Mesothelial cell of epicardium (in vitro differentiated cells): ENCODE measurements at places on chromosomes 1 and 21. TPM values are rescaled to one million over a fixed set of nuclear protein-coding genes. Genes with fewer than 3 reads are reported as not detected.

DNA sequence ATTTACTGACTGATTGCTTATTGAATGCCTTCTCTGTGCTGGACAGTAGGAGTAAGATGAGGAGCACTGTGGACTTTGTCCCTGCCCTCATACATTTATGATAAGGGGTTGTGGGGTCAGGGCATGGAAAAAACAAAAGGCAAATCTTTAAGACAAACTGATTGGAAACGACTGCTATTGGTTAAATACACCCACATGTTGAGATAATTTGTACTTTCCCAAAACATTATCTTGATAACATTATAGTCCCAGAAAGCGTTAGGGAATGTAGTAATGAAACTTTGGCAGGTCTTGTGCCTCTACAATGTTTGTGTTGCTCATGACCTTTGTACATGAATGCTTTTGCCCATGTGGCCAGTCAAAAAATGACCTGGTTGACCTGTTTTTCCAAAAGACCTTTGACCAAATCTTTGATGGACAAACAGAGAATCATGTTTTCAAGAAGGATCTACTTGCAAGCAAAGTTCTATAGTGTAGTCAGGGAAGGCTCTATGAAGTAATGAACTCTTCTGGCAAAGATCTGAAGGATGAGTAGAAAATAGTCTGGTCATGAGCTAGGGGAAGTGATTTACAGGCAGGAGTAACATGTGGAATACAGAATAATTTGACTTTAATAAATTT lies 50.9 kb downstream of the LEPR start:
- DNase-seq, result no peak

DNA sequence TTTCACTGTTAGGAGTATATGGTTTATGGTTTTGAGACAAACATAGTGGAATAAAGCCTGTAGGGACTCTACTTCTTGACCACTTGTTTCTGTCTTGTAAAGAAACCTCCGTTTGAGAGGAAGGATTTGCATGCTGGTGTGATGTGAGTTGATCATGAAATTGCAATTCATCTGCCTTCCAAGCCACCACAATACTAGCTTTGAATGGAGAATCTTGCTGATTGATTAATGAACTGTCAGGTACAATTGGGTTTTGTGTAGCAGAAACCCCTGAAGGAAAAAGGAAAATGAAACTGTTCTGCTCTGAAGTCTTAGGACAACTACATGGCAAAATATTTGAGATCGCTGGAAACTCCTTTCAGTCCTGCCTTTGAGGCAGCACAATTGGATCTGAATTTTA lies 90.7 kb downstream of the VPS13D start:
- DNase-seq, result no peak

Gene ZNF697
- 20.3 to 21.8 TPM (median 20.6 TPM) in 3 replicates for total RNA-seq

GRCh38 chr1:247175458-247175857 lies 3.6 kb upstream of the ZNF124 start:
- DNase-seq, result no peak

DNA sequence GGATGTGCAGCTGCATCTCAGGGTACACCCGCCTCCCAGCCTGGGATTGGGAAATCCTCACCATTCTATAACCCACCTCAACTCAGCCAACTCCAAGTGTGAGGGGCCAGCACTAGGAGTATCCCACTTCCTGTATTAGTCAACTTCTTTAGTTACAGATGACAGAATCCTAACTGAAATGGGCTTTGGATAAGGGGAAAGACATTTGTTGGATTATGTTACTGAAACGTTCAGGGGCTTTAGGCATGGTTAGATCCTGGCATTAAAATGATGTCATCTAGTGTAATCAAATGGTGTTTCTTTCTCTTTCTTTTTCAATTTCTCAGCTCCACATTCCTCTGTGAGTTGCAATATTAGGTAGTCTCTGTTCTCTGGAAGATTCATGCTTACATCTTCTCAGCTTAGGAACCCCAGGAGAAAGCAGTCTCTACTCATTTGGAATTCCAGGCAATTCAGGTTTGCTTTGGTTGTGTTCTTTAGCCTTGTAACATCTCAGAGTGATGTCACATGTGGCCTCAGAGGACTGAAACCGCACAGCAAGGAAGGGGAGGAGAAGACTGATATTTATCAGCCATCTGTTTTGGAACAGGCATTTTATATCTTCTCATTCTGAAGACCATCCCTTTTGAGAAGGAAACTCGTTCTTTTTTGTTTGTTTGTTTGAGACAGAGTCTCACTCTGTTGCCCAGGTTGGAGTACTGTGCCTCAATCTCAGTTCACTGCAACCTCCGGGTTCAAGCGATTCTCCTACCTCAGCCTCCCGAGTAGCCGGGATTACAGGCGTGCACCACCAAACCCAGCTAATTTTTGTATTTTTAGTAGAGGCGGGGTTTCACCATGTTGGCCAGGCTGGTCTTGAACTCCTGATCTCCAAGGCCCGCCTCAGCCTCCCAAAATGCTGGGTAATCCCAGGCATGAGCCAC lies 18.9 kb upstream of the TMEM54 start:
- DNase-seq, result no peak

Gene CSF1
- 27.1 to 28.9 TPM (median 27.4 TPM) in 3 replicates for total RNA-seq

Gene RAB42
- total RNA-seq, result 4.6 to 5.1 TPM (median 4.8 TPM) in 3 replicates

DNA sequence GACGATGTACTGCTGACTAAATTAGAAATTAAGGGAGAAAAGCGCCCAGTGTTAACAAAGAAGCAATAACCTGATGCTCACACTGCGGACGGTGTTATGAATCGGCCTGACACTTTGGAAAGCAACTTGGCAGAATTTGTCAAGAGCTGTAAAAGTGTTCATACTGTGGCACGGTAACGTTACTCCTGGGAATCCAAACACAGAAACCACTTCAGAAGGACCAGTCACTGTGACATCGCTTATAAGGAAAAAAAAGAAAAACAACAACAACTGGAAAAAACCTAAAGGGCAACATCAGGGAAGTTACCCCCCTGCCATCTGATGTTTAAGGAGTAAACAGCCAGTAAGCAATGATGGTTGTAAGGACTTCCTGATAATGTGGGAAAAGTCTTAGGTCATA lies 27.7 kb downstream of the CAPZB start:
- DNase-seq, result no peak

GRCh38 chr1:107225706-107226105 lies 84.9 kb downstream of the NTNG1 start:
- DNase-seq, result no peak

DNA sequence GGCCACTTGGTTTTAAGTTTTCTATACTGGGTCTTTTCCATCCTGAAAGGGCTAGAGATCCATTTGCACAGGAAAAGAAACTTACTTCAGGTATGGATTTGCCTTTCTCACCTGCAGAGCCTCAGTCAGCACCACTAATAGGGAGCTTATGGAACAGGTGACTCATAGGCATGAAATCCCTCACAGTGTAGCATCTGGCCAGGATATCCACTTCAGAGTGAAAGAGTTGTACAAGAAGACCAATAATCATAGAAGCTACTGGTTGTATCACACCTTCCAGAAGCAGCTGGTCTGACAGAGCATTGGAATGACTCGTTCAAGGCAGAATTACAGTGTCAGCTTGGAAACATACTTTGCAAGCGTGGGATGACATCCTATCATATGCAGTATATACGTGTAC lies 26.3 kb upstream of the SYT14 start:
- no peak for DNase-seq

Gene CFHR3
- 0.38 to 0.93 TPM (median 0.42 TPM) in 3 replicates for total RNA-seq

DNA sequence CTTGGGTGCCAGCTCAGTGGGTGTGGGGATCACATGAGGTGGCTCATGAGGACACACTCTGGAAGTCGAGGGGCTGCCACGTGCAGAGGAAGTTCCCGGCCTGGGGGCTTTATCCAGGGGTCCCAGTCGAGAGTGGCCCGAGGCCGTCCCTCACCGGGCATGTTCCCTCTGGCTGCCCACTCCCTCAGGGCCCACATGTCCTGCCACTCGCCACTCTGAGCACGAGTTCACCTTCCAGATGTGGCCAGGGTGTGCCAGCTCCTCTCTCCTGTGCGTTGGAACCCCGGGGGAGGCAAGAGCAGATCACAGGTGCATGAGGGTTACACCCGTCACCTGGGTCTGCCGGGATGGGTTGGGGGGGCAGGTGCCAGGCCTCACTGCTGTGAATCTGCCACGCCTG lies 14.6 kb downstream of the TMEM201 start:
- no peak for DNase-seq

DNA sequence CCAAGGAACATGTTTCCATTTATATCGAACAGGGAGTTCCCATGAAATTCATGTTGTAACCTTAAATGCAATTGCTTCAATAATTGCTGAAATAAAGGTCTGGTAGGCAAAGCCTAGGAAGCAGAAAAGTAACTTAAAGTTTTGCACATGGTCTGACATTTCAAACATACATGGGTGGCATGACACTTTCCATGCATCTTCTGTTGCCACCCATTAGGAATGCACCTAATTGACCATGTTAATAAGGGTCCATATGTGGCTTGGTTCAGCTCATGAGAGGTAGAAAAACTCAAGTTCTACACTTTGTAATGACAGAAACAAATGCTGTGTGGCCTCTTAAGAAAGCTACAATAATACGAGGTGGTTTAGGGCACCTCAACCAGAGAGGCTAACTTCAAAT lies 72.0 kb upstream of the GORAB start:
- no peak for DNase-seq

- no peak for DNase-seq
Measured at GRCh38 chr1:32063261-32063681, 9.5 kb upstream of the TMEM39B start.

GRCh38 chr1:7402548-7402850 lies 368.6 kb upstream of the VAMP3 start:
- no peak for DNase-seq

- no peak for DNase-seq
Measured at GRCh38 chr1:15184436-15185241, 31.1 kb downstream of the TMEM51 start.

DNA sequence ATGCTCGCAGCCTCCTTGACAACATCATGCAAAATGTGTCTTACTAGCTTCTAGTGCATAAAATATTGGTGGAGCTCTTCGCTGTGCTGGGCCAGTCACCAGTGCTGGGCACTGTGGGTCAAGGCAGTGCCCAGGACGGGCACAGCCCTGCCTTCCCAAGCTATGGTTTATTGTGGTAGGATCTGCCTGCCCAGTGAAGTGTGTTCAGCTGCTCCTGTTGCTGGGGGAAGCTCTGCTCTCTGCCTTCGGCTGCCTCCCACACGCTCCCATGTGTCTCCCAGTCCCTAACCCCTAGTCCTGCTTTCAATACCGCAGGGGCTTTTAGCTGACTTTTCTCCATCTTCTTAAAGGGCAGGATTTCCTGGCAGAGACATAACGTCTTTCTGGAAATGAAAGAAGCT lies 15.7 kb downstream of the EPHX1 start:
- DNase-seq, result no peak

DNA sequence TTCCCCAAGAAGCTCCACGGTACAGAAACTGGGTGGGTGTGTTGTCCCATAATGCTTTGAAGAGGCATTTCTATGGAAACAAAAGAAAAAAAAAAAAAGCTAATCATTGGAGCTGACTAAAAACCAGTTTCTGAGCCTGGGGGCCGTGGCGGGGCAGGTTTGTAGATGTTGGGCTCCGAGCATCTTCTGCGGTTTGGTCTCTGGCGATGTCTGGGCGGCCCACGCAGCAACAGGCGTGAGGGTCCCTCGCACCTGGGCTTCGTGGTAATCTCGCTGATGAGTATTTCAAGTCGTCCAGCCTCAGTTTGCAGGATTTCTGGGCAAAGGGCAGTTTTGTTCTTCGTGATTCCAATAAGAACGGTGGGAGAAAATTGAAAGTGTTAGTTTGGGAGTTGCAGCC lies 6.8 kb downstream of the TP73 start:
- DNase-seq, result no peak

Gene MEX3A
- 107 to 112 TPM (median 112 TPM) in 3 replicates for total RNA-seq

DNA sequence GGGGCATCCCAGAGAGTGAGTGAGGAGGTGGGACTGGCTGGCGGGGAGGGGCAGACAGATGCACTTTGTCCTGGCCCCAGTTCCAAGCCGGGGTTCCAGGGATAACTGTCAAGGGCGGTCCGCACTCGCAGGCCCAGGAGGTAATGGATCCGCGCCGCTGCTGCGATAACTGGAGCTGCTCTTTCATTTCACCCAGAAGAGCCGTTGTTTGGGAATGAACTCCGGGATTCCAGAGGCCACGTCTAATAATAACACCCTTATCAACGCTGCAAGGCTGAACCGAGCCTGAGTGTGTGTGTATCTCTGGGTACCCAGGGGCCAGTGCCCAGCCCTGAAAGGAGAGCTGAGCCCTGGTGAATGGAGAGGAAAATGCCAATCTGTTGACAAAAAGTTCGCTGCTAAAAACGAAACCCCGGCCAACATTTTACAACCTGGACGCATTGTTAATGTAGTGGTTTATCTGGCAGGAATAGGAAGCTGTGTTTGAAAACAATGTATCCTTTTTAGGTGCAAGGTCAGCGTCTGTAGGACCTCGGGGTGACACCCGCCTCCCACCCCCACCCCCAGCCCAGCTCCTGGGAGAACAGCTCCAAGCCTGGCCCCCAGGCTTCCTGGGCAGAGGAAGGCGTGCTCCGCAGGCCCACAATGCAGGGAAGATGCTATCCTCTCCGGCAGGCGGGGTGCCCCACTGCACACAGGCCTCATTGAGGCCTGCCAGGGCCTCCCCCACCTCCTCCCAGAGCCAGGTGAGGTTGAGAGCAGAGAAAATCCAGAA lies 119.7 kb downstream of the PROX1 start:
- DNase-seq, result no peak

DNA sequence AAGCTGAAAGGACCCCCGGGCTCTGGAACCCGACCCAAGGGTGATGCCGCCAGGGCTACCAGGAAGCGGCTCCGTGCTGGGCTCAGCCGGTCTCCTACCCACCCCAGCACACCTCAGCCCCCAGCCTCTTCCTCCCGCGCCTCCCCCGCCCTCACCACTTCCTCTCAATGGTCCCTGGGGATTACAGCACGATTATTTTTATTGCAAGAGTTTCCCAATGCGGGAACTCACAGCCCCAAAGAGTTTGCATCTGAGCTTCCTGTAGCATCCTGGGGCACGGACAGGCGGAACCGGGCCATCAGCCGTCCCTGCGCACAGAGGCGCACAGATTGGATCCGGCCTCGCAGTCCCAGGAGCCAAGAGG lies 8.7 kb upstream of the SLX9 start:
- no peak for DNase-seq

Gene AIM2
- 0.27 to 0.96 TPM (median 0.61 TPM) in 3 replicates for total RNA-seq

GRCh38 chr1:239786464-239786863 lies 305.2 kb upstream of the FMN2 start:
- DNase-seq, result no peak

GRCh38 chr1:5253036-5253435 lies 598.6 kb downstream of the AJAP1 start:
- peak; percentile 29 for DNase-seq

DNA sequence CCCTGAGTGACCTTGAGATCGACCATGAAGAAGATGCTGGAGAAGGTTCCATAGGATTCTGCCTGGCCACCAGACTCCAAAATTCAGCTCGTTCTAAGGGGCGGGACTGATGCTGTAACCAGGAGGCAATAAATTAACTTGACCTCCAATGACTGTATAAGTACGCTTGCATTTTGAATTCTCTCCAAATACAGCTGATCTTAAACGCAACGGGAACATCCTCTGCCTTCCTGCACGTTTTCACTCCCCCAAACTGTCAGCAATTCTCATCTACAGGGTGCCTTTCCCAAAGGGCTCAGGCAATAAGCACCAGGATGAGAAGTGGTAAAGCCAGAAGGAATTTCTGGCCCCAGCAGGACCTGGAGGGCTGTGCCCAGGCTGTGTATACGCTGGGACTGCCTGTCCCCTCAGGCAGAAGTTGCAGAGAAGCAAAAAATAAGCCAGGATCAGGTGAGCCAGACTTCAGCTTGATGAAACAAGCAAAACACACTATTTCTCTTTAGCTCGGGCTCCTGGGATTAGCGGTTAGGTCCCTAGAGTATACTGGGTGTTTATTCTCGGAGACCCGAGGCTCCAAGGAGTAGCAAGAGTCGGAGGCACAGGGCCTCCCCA lies 124.8 kb downstream of the LRIG2 start:
- DNase-seq, result no peak

Gene RNPC3
- 28.4 to 30.0 TPM (median 29.6 TPM) in 3 replicates for total RNA-seq
